ENCODE measurements at places on chromosomes 12 and 14.

DNA sequence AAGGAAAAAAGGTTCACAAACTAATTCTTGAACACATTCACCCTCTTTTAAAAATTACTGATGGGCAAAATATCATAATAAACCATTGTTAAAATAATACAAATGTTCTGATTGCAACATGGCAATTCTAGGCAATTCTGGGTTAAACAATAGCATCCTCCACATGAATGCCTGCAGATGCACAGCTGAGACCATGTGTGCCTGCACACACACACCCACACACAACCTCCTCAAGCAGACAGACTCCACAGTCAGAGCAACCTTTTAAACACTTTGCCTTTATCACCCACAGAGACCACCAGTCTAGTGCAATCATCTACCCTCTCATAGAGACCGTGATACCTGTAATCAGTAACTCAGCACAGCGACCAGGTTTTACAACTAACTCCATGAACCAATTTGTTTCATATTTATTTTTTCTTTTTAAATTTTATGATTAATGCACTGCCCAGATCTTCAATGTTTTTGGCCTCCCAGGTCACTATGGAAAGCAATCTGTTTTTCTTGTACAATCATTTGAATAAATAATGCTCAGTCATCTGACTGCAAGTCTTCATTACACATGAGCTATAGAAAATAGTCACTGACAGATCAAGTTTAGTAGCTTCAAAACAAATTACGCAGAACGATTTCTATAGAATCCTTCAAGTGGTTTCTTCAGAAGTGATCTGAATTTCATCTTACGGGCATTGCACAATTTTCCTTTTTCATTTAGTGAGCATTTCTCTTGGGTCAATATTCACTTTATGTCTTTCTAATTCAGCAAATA lies 105.8 kb downstream of the PRKD1 start:
- no peak for DNase-seq

- DNase-seq: no peak
These were observed 51.5 kb upstream of the KCNJ8 start for GRCh38 chr12:21825886-21826617.

DNA sequence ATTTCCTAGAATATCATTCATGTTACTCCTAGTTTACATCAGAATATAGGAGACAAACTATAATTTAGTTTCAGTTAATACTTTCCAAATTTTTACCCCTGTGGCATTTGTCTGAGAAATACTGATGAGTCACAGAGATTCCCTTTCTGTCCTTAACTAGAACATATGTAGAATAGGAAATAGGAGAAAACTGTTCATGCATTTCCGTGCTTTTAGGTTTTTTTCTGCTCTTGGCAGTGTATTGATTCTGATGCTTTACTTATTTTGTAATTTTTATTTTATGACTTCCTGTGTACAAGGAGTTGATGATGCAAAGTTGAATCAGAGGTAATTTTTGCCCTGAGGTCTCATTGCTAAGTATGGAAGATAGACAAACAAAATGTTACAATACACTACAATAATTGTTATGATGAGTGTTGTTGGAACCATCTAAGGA lies 23.0 kb downstream of the MNAT1 start:
- no peak for DNase-seq

DNA sequence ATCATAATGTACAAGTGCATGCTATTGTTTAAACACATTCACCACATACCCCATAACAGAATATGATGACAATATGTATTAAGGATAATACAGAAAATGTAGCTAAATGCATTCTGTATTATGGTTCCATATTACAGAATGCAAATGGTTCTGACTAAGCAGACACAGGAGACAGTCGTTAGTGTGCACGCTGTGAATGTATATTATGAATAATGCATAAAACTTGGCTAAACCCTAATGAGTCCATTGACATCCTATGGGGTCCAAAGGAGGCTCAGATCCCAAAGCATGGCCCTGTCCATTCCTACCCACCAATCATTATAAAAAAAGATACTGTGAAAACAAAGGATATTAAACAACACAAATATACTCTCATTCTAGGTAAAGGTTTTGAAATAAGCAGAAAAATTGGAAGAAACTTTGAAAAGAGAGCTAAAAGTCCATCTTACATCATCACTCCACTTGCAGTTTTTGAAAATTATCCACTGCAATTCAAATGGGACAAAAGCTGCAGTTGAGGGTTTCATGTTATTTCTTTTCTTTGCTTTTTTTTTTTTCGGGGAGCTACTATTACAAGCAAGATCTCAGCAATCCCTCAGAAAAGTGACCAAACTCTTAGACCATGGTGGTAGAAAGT lies 415.1 kb downstream of the BCAT1 start:
- no peak for DNase-seq

- DNase-seq: no peak
These were observed 4.5 kb upstream of the LTBP2 start for GRCh38 chr14:74616507-74616906.

- no peak for DNase-seq
These were observed 495.4 kb downstream of the TMEM117 start for GRCh38 chr12:44331269-44331668.

DNA sequence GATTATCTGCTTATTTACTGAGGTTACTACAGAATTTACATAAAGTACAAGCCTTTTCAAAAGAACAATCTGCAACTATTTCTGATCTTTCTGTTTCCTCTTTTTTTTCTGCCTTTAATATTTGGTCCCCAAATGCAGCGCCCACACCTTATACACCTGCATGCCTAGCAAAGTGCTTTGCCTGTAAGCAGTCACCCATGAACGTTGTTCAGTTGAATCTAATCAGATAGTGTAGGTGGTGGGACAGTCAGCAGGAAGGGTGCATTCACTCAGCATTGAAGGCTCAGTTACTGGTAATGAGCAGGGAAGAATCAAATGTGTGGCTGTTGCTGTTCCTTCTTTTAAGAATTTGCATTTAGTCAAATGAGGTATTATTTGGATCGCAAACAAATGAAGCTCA lies 108.4 kb downstream of the GPR135 start:
- no peak for DNase-seq

- DNase-seq: no peak
These were observed 272.8 kb downstream of the KSR2 start for GRCh38 chr12:117695956-117696355.

DNA sequence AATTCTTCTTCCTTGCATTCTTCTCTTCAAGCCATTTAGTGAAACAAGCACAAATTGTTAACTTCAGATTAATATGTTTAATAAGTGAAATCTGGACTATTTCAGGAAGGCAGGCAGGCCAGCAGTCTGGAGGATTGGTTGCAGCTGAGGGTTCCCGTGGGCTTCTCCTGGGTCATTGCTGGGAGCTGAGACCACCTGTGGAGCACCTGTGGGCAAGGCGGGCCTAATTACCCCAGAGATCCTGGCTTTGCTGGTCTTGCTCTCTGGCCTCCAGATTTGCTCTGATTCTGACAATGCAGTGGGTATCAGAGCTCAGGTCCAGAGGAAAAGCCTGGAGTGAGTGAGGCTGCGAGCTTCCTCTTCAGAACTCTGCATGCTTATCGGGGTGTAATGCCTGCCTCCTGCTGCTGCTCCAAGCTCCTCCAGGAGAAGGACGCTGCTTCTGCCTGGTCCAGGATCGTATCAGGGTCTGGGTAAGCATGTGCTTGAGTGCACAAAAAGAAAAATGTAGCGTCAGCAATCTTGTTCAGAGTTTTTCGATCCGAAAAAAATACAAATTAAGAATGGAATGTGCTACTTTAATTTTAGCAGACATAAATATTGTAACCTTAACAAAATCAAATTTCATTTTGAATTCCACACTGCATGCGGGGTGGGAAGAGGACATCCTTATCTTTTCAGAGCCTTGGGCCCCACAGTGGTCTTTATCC lies 93.8 kb downstream of the TMEM30B start:
- DNase-seq: no peak
